ENCODE measurements at places on chromosomes 11 and 22.

DNA sequence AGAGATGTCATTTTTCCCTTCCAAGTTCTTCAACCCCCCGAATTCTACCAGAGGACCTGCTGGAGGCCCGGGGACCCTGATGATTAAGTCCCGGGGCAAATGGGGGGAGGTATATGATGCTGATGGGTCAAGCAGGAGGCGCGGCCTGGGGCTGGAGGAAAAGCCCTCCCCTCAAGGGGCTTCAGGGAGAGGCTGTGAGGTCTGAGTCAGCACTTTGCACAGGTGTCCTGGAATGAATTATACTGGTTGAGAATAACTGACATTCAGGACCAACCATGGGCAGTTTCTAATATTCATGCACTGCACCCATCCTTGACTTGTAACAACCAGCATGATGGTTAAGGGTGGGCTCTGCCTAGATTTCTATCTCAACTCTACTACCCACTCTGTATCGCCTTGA lies 146.8 kb upstream of the SYT13 start:
- DNase-seq, result no peak

GRCh38 chr11:61814247-61814957 lies 2.4 kb downstream of the FADS1 start:
- no peak for DNase-seq

- no peak for DNase-seq
Observed at GRCh38 chr11:816433-816779, 2.3 kb upstream of the PNPLA2 start.

- no peak for DNase-seq
Observed at GRCh38 chr22:34696557-34696956, 369.4 kb upstream of the ISX start.

- no peak for DNase-seq
Observed at GRCh38 chr22:35467681-35468434, 67.9 kb downstream of the MCM5 start.

DNA sequence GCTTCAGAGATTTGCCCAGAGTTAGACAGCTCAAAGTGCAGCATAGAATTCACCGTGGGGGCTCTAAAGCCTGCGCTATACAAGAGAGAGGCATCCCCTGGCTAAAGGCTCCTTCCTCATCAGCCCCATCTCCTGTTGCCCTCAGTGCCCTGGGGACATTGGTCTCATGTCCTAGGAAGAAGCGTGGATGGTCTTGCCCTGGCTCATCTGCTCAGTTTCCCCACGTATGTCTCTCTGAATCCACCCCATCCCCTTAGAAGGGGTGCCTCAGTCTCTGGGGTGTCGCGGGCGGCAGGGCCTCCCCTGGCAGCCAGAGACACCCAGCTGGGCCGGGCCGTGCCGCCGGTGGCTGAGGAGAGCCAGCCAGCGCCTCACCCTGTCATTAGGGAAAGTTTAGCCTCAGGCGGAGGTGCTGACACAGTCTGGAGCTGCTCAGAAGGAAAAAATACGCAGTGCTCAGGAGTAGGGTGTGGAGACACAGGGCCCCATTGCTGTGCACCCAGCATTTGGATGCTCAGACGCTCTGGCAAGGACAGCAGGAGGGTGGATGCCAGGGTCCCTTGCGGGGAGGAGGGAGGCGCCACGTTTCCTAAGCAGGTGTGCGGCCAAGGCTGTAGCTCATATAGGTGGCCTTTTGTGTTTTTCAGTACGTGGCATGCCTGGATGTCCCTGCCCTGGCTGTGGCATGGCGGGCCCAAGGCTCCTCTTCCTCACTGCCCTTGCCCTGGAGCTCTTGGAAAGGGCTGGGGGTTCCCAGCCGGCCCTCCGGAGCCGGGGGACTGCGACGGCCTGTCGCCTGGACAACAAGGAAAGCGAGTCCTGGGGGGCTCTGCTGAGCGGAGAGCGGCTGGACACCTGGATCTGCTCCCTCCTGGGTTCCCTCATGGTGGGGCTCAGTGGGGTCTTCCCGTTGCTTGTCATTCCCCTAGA lies 1.3 kb downstream of the SLC39A13 start:
- DNase-seq, result no peak

DNA sequence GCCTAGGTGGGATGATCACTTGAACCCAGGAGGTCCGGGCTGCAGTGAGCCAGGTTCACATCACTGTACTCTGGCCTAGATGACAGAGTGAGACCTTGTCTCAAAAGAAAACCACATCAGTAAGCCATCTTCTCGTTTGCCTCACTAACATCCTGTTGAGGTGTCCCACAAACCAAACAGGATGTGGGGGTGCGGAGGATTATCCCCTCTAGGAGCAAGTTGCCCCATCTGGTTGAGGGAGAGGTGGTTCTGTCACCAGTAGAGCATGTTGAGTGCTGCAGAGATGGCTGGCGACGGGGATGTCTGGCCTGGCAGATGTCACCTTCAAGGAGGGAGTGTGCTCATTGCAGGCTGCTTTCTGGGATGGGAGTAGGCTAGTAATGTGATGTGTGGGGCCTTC lies 72.4 kb downstream of the ZNRF3 start:
- peak; percentile 62 for DNase-seq

- no peak for DNase-seq
Observed at GRCh38 chr11:60782393-60783140, 2.6 kb upstream of the MS4A10 start.

DNA sequence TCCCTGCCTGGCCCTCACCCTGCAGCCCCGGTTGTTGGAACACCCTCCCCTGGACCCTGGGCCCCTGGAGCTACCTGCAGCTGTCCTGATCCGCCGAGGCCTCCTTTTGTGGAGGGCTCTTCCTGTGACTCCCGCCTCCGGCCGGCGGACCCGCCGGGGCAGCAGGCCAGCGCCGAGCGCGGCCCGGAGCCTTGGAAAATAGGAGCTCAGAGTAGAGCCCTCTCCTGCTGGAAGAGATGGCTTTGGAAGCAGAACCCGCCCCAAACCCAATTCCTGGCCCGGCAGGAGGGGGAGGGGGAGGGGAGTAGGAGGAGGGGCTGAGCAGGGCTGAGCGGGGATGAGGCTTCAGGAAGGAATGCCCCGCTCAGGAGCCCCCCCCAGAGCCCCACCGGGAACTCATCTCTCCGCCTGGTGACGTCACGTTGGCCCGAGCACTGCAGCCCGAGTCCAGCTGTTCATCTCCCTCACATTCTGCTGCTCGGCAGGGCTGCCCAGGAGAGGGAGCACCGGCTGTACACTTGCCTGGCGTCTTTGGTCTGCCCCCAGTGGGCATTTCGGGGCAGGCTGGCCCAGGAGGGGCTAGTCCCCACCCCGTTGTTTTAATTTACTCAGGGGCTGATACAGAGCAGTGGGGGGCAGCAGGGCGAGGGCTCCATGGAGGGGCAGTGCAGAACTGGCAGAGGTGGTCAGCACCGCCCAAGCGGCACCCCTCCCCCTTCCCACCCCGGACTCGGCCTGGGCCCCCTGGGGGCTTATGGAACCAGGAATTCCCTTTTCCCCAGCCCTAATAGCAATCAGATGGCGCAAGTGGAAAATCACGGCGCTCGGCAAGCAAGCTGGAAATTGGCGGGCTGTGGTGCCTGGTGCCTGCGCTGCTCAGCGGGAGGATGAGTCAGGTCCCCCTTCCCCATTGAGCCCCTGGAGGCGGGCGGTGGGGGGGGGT lies at the start of gene MRGPRF:
Gene MRGPRF, minus strand, starts transcription at position 238 of the 943 bp plus-strand sequence. CDS start 3,345 bp downstream, outside the sequence.
- DNase-seq, result no peak

- DNase-seq, result no peak
Observed at GRCh38 chr11:82043316-82043715, 690.3 kb downstream of the FAM181B start.

GRCh38 chr11:109730669-109731068 lies 308.7 kb downstream of the C11orf87 start:
- no peak for DNase-seq

DNA sequence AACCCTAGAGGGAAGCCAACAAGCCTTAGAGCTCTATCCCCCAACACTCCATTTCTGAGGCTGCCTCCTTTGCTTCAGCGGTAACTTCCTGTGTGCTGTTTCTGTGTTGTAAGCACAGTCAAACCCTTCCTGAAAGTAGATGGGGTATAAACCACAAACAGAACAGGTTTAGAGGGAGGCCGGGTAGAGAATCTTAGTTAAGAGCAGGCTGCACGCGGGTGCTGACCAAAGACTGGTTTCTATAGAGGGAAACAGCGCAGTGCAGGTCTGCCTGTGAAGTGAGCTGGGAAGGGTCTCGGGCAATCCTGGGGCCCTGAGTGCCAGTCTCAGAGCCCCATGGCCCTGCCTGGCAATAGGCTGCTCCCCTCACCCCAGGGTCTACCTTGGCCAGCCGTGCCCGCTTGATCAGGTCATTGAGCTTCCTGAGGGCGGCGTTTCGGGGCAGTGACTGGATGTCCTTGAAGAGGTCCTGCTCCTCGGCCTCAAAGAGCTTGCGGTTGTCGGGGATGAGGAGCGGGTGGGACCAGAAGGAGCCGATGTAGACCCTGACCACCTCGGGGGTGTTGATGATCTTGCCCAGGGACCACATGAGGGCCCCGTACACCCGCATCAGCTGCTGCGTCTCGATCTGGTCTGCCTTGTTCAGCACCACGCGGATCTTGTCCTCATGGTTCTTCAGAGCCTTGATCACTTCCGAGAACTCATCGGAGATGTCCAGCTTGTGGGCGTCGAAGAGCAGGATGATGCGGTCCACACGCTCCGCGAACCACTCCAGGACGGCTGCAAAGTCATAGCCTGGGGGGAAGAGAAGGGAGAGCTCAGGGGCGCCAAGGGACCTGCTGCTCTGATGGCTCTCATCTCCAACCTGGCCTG lies 15.3 kb upstream of the CDC42BPG start:
- peak; percentile 83 for DNase-seq

- DNase-seq, result no peak
Observed at GRCh38 chr11:11230087-11230486, 123.0 kb downstream of the CSNK2A3 start.

GRCh38 chr11:74316772-74317505 lies 5.5 kb upstream of the P4HA3 start:
- DNase-seq, result no peak

GRCh38 chr22:29391546-29391945 lies 3.2 kb upstream of the AP1B1 start:
- DNase-seq, result no peak

GRCh38 chr11:44417731-44418455 lies 108.0 kb upstream of the ALX4 start:
- no peak for DNase-seq

GRCh38 chr11:21965221-21965620 lies 227.7 kb upstream of the ANO5 start:
- no peak for DNase-seq

DNA sequence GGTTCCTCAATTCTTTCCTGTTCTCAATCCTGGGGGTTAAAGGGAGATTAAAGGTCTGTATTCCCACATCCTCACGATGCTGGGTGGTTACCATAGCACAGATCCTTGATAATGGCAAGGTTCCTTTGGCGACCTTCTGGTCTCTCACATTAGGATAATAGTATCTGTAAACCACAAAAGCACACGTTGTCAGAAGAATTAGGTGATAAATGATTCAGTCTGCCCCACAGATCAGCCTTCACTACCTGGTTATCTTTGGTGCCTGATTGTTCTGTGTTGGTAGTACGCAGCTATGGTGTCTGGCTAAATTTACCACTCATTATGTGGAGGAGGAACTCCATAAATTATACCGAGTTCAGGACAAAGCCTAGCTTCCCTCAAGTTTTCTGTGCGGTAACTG lies 78.4 kb downstream of the C2CD3 start:
- no peak for DNase-seq

DNA sequence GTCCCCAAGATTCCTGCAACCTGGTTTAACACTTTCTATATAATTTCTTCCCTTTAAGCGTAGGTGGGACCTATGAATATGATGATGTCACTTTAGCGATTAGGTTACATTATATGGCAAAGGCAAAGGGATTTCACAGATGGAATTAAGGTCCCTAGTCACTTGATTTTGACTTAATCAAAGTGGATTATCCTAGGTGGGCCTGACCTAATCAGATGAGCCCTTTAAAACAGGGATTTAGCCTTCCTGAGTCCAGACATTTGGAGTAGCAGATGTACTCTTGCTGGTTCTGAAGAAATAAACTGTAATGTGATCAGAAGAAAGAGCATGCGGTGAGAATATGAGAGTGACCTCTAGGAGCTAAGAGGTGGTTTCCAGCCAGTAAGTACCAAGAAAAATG lies 67.8 kb upstream of the LIN7C start:
- DNase-seq, result no peak

DNA sequence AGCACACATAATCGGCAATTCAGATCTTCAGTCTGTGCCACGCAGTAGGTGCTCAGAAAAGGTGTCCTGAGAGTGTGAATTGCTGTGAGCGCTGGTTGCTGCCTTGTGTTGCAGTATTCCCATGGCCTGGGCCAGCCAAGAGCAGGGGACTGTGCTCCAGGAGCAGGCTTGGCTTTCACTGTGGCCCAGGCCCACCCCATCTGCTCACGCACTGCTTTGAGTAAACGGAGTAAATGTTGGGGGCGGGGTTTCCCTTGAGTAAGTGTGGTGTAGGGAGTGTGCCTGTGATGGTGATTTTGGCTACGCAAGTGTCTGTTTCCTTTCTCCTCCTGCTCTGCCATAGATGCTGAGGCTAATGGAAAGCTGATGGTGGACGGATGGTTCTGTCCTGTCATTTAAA lies 2.3 kb downstream of the CTTN start:
- no peak for DNase-seq

- no peak for DNase-seq
Observed at GRCh38 chr11:283405-284104, 5.3 kb downstream of the NLRP6 start.

DNA sequence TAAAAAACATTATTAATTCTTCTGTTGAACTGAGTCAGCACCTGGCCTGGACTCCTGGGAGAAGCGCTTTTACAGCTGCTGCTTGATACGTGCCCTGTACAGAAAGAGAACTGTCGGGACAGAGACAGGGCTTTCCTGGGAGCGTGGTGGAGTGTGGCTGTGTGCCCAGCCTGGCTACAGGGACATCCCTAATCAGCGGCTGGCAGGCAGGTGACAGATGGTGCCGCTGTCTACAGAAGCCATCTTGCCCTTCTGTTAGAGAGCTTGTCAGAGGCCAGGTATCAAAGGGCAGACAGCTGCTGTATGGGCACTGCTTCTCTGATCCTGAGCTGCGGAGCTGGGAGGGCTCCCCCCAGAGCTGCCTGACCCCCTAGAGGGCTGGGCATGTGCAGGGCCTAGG lies 361.8 kb downstream of the TENM4 start:
- DNase-seq, result no peak
